ENCODE measurements at places on chromosomes 11 and 22.

GRCh38 chr11:78742430-78742829 is 167.8 kb upstream of the NARS2 start:
- DNase-seq: no peak

GRCh38 chr22:19455585-19456370 is 8.3 kb upstream of the C22orf39 start:
- no peak for DNase-seq

- DNase-seq: no peak
These were observed 10.1 kb downstream of the SIGIRR start for GRCh38 chr11:404551-405264.

DNA sequence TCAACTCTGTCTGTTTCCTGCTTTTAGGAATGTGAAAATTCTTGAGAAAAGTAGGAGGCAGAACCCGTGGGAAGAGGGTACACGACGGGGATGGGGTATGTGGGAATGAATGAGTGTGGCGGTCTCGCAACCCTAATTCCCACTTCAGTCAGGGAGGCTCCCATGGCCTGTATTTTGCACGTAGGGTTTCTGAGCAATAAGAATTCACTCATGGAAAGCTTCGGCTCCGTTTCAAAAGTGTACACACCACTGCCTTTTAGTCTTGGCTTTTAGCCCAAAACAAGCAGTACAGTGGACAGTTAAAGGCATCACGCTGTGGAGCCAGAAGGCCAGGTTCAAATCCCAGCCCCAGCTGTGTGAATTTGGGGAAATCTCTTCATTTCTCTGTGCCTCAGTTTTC is 116.7 kb downstream of the MN1 start:
- no peak for DNase-seq

- no peak for DNase-seq
These were observed 96.2 kb upstream of the TEAD1 start for GRCh38 chr11:12577725-12578644.

DNA sequence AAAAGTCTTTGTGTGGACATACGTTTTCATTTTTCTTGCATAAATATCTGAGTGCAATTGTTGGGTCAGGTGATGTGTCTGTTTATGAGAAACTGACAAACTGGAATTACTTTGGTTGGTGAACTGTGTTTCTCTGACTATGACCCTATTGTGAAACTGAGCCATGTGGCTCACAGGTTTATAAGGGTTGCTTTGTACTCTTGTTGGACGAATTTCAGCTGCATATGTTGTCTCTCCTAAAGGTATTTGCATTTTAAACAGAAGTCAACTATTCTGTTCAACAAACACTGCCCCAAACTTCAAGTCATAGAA is 34.4 kb upstream of the RASD2 start:
- DNase-seq: no peak

GRCh38 chr11:118659953-118660680 is 19.3 kb downstream of the TREH start:
- no peak for DNase-seq

DNA sequence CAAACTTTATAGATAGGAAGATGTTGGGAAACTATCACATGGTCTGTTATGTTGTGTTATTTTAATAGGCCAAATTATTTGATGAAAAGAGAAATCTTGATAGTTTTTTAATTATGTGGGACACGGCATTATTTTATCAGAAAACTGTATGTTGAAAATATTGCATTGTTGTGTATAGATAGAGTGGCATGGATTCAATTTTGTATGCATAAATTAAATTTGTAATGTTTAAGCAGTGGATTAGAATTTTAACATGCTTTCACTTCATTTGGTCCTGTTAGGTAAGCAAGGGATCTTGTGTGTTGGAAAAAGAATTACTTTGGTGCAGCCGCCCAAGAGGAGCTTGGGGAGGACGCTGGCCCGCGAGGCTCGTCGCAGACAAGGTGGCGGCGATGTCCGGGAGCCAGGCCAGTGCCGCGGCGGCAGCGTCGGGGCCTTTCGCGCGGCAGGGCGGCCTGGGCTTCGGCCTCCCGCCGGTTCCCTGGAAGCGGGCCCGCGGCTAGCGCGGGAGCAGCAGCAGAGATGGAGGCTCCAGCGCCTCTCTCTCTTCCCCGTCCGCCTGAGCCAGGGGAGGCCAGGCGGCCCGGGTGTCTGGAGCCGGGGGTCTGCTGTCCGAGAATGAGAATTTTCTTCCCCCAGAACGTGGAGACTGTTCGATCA is 82.7 kb downstream of the GGT1 start:
- no peak for DNase-seq

- no peak for DNase-seq
These were observed 85.0 kb downstream of the ATG16L2 start for GRCh38 chr11:72899238-72899637.

DNA sequence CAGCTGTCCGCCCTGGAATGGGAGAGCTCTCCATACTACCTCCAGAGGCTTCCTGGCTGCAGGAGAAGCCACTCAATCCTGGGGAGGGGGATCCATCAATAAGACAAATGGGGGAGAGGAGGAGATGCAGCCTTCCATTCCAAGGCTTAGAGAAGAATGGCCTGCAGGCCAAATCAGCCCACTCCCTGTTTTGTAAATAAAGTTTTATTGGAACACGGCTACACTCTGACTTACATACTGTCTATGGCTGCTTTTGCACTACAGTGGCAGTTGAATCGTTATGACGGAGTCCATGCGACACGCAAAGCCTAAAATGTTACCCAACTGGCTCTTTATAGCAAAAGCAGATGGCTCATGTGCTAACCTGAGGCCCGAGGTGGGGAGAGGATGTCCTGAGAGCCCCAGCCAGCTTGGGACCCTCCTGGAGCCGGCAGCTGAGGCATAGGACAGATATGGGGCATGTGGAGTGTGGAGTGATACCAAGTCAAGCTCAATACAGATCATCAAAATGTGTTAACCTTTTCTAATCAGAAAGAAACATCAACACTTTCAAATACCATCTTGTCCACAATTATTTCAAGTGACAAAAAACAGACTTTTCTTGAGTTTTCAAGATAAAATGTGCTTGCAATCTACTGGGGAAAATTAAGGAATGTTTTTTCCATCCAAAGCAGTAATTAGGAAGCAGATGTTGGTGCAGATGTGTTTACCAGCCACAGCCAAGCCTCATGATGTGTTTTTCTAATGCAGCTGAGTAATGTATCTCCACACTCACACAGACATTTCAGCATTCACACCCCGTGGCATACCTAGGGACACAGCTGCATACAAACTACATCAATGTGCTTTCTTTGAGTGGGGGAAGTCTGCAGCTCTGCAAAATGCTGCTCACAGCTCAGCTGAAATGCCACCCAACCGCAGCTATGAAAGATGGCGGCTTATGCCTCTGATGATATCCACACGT is 181.6 kb downstream of the SHANK2 start:
- DNase-seq: no peak

GRCh38 chr11:17652556-17652955 is 66.8 kb upstream of the MYOD1 start:
- no peak for DNase-seq

DNA sequence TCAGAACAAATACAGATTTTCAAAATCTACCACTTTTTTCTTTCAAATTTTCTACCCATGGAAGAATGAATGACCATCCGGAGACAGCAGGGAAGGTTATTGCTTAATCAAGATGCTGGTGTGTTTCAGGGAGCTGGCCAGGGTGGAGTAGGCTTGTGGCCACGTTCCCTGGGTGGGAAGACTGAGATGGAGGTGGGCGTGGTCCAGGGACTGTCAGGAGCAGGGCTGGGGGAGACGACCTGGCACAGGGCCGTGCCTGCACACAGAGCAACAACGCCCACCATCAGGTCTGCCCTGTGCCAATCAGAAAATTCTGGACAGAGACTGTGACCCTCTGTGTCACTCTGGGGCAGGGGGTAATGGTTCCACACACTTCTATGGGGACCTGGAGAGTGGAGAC is 7.1 kb upstream of the APOBEC3H start:
- no peak for DNase-seq
